ENCODE measurements at places on chromosomes 4 and X. TPM values are rescaled to one million over a fixed set of nuclear protein-coding genes. Genes with fewer than 3 reads are reported as not detected.

Gene APBB2
- 61.3 TPM for total RNA-seq

Gene DMRTC1
- not detected for total RNA-seq

Gene USP27X
- 3.7 TPM for total RNA-seq

Gene DCAF8L2
- total RNA-seq = 0.15 TPM

Data from melanocyte of skin (primary cell).